ENCODE measurements at places on chromosomes 3 and 15.

GRCh38 chr3:107850681-107851080 is 240.2 kb downstream of the CD47 start:
- DNase-seq: no peak

GRCh38 chr3:23830869-23831484 is 25.2 kb downstream of the UBE2E1 start:
- DNase-seq: no peak

GRCh38 chr3:124775877-124776276 is 45.6 kb downstream of the UMPS start:
- no peak for DNase-seq

DNA sequence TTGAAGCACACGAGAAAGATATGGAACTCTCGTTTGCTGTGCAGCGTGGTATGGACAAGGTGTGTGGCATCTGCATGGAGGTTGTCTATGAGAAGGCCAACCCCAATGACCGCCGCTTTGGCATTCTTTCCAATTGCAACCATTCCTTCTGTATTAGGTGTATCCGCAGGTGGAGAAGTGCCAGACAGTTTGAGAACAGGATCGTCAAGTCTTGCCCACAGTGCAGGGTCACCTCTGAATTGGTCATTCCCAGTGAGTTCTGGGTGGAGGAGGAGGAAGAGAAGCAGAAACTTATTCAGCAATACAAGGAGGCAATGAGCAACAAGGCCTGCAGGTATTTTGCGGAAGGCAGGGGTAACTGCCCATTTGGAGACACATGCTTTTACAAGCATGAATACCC is 1.2 kb downstream of the MKRN3 start:
- DNase-seq: no peak

DNA sequence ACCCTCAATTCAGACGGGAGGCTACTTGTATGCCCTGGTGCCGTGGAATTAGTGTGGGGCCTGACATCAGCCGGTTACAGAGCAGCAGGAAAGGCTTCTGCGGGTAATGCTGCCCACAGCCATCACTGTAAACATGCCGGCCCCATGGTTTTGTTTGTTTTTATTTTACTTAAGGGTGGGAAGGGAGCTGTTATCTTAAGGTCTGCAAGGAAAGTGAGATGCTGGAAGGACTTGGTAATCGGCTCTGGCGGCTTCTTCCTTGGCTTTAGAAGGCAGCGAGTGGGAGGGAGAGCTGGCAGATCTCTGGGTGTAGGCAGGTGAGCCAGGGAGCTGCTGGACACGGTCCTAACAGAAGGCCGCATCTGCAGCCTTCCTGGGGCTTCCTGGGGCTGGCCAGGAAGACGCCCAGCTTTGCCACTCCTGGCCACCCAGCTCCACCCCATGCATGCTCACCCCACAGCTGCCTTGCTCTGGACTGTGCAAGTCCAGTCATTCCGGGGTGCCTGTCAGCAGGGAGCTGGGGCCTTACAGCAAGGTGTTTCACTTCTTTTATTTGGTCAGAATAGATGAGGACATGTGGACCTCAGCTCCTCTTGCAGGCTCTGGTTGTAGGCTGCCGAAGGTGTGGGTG is 54.1 kb upstream of the FURIN start:
- DNase-seq: peak; percentile 41

- DNase-seq: peak; percentile 25
These were observed 178.6 kb upstream of the LYSMD4 start for GRCh38 chr15:99911816-99912215.

- no peak for DNase-seq
These were observed 38.4 kb upstream of the RBM5 start for GRCh38 chr3:50050361-50050760.

DNA sequence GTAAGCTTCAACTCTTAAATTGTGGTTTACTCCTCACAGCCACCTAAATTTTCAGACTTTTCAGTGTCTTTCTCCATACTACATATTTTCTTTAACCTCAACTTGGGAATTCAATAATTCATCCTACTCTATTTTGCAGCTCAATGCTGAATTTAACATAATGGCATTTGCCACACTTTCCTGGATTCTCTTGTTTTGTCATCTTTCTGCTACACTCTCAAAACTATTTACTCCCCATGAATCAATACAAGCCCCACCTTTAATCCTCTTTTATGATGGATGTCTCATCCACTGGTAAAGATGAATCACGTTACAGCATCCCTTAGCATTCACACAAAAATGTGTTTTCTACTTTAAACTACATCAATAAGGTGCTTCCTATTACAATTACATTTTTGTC is 19.6 kb upstream of the CHMP2B start:
- no peak for DNase-seq

DNA sequence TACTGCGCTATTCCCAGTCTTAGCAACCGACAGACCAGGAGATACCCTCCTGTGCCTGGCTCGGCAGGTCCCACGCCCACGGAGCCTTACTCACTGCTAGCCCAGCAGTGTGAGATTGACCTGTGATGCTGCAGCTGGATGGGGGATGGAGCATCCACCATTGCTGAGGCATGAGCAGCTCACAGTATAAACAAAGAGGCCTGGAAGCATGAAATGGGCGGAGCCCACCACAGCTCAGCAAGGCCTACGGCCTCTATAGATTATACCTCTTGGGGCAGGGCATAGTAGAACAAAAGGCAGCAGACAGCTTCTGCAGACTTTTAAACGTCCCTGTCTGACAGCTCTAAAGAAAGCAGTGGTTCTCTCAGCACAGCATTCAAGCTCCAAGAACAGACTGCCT is 160.3 kb downstream of the ANXA2 start:
- no peak for DNase-seq

Data from thyroid gland (tissue), 4 donors.